Kasumi-1 (cell line): ENCODE measurements at places on chromosomes 3 and 15.

GRCh38 chr15:39957481-39957880, 23.6 kb downstream of the EIF2AK4 start:
- DNase-seq, result no peak

DNA sequence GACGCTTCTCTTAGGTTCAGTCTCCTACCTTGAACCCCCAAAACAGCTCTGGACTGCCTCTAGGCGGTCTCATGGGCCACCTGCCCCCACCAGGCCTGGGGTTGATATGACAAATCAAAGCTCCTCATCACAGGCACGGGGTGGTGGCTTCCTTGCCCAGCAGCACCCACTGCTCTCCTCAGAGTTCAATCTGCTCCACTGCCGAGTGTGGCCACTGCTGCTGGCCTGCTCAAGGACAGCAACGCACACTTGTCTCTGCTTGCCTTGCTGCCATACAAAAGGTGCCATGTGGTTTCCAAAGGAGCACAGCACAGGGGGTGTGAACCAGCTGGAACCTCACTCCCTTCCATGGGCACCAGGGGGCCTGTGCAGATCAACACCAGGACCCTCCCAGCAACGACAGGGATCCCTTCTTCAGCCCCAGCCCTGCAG, 10.2 kb downstream of the KBTBD13 start:
- DNase-seq, result no peak

DNA sequence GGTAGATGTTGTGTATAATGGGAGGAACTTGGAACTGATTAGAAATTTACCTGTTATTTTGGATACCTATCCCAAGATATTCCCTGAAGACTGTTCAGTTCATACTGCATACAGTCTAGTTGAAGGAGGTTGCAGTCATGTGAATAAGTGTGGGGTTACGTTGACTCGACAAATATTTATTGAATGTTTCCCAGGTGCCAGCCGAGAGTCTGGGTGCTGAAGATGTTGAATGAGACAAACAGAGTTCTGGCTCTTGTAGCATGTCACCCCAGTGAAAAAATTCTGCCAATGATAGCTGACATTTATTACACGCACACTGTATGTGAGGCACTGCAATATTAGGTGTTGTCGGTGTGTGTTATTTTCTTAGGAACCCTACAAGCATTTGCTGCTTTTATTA, 176.0 kb downstream of the KCNMB2 start:
- DNase-seq, result no peak

- no peak for DNase-seq
Measured at GRCh38 chr3:192171213-192171612, 556.1 kb downstream of the FGF12 start.

DNA sequence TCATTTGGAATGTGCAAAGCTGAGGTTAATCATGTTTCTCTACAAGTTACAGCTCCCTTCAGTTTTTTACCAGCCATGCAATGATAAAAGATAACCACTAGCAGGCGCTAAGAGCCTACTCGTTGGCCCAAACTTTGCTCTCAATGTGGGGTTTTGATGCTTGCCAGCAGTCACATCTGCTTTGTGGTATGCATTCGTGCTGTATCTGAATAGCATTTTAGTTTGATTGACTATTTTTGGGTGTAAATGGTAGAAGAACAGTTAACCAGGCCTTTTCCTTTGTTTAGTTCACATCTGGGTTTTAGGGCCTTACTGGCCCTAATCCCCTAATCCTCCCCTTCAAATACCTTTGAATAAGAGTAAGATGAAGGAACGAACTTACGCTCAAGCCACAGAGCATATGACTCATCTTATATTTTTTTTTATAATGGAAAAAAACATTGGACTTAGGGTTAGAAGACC, 4.4 kb upstream of the CLDN11 start:
- DNase-seq, result peak; percentile 78

GRCh38 chr3:14565868-14566588, 25.9 kb upstream of the GRIP2 start:
- DNase-seq, result no peak

DNA sequence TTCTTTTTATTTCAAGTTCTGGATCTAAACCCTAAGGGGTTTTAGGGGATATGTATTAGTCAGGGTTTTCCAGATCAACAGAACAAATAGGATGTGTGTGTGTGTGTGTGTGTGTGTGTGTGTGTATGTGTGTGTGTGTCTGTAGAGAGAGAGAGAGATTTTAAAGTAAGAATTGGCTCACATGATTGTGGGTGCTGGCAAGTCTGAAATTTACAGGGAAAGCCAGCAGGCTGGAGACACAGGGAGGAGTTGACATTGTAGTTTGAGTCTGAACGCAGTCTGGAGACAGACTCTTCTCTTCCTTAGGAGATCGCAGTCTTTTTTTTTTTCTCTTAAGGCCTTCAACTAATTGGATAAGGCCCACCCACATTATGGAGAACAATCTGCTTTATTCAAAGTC, 428.8 kb upstream of the TBL1XR1 start:
- no peak for DNase-seq

DNA sequence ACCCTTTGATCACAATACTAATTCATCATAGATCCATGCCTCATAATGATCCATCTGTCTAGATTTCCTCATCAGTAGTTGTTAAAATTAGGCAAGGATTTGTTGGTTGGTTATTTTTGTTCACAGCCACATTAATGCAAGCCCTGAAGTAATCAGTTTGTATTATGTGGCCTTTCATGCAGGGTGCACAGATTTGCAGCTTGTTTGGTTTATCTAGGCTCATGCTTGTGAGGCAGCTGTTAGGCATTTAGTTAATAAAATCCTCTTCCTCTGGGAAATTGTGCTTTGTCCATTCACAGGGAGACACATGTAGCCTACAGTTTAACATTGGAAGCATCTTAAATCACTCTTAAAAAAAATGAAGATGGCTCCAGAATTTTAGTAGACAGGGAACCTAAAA, 162.8 kb upstream of the ZNF385D start:
- no peak for DNase-seq

DNA sequence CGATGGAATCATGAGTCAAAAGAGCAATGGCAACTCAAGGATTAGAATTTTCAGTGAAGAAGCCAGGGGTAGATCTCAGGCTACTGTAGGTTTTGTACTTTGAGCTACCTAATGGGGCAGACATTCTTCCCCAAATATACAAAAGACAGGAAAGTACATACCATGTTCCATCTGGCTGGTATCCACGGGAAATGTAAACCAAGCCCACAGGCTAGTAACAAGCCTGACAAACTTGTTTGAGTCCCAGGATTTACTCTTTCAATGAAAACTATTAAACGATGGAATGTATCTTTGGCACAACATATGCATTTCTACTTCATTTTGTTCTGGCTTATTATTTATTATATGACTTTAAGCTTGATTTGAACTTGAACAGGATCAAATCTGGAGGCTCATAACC, 44.2 kb upstream of the GOLIM4 start:
- DNase-seq, result no peak

DNA sequence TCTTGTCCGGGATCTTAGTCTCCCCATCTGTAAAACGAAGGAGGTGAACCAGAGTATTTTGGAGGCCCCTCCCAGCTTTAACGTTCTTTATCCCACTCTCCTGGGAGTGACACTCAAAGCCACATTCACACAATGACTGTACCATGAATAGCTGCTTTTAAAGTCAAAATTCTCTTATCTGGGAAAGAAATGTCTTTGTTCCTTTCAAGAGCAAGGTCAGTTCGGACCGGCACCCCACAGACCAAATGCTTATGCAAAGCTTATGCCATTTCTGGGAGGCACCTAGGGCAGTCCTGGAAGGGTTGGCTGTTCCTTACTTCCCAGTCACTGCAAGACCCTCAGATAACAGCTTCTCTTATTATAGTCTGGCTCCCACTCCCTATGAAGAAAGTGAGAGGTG, 53.5 kb upstream of the WNT5A start:
- no peak for DNase-seq

- no peak for DNase-seq
Measured at GRCh38 chr3:153038367-153038766, 123.7 kb upstream of the RAP2B start.

DNA sequence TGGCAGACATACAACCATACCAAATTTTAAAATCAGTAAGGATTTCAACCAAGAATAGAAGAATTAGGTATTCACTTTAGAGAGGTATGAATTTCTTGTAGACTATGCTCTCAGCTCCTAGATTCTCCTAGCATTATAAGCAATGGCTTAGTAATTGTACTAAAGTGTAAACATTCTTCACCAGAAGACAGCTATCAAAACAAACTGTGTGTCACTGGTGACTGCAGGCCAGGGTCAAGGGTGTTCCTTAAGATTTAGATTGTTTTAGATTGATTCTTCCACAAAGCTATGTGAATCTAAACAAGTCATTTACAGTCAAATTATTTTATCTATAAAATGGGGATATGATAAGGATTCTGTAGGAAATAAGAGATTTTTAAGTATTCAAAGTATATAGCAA, 23.1 kb upstream of the GP5 start:
- DNase-seq, result no peak

- DNase-seq, result no peak
Measured at GRCh38 chr3:77468626-77469020, 428.7 kb downstream of the ROBO2 start.

DNA sequence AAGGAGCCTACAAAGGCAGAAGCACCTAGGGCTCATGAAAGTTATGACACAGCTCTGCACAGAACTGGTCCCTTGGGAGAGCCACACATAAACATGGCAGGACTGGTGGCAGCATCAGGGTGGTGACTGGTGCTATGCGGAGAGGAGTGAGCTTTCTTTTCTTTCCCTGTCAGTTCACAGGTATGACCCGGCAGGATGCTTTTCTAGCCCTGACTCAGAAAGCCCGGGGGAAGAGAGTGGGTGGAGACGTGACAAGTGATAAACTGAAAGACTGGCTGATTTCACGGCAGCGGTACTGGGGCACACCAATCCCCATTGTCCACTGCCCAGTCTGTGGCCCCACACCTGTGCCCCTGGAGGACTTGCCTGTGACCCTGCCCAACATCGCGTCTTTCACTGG, 103.0 kb downstream of the LARS2 start:
- no peak for DNase-seq

GRCh38 chr3:55189359-55189801, 261.5 kb upstream of the LRTM1 start:
- DNase-seq, result no peak

- no peak for DNase-seq
Measured at GRCh38 chr15:85943791-85944190, 135.9 kb upstream of the AGBL1 start.

DNA sequence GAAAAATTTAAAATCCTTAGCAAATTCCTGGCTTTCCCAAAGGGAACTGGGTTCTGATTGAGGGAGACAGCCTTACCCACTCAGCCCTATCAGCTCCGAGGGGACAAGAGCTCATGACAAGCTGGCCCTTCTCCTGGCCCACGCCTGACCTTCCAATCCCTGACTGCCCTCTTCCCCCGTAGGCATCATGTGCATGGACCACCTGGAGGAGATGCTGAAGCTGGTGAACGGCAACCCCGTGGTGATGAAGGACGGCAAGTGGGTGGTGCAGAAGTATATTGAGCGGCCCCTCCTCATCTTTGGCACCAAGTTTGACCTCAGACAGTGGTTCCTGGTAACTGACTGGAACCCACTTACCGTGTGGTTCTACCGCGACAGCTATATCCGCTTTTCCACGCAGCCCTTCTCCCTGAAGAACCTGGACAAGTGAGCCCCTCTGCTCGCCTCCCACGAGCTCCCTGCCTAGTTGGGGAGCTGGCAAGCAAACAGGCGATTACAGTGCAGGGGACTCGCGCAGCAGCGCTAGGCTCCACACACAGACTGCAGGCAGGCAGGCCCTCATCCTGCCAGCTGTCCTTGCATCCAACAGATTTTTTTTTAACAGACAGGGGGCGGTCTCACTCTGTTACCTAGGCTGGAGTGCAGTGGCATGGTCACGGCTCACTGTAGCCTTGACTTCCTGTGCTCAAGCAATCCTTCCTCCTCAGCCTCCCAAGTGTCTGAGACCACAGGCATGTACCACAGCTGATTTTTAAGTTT, 16.8 kb downstream of the RPUSD3 start:
- DNase-seq, result peak; percentile 68

DNA sequence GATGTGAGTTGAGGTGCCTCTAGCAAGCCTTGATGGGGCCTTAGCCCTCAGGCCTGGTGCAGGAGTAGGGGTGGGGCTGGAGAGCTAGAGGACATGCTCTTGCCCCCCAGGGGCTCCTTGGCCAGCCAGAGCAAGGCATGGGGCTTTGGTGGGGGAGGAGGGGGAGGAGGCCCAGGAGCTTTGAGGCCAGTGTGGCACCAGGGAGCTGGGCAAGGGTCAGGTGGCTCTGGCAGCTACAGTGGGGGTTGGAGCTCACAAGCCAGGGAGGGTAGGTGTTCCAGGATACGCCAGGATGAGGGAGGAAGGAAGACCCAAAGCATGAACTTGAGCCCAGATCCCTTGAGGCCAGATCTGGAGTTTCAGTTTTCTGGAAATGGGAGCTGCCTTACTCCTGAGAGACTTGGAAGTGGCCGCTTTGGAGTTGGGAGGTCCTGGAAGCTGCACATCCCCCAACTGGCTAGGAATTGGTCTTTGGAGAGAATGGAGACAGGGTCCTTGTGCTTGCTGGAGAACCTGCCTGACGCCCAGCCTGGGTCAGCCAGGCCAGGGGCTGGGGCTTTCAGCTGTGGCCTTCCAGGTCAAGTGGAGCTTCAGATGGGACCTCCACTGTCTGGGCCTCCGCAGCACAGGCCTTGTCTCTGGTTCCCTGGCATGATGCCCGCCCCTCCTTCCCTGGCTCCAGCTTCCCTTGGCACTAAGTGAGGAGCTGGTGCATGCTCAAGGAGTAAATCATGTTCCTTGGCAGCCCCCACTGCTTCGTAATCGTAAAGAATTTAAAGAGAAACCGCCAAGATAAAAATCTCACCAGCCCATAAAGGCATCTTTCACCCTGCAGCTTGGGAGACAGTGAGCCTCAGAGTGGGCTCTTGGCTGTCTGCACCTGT, 8.7 kb downstream of the SEMA3F start:
- no peak for DNase-seq

- no peak for DNase-seq
Measured at GRCh38 chr3:64022451-64023186, 675 bp downstream of the PSMD6 start.

DNA sequence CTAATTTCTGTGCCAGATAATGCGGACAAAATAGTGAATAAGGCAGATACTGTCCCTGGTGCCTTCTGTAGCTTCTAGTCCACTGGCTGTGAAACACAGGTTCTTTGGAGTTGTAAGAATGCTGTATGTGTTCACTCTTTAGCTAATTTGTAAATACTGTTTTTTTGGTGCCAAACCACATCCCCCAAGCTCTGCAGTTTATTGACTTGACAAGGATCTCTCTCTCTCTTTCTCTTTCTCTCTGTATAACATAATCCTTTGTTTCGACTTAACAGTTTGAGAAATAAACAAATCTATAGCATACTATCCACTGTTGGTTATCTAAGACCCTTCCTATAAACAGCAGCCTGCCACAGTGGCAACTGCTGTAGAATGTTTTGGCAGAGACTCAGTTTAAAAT, 7.6 kb downstream of the SMAD3 start:
- no peak for DNase-seq

- no peak for DNase-seq
Measured at GRCh38 chr3:177610686-177611633, 413.7 kb upstream of the TBL1XR1 start.

- DNase-seq, result no peak
Measured at GRCh38 chr3:144295613-144296012, 324.0 kb downstream of the DIPK2A start.

DNA sequence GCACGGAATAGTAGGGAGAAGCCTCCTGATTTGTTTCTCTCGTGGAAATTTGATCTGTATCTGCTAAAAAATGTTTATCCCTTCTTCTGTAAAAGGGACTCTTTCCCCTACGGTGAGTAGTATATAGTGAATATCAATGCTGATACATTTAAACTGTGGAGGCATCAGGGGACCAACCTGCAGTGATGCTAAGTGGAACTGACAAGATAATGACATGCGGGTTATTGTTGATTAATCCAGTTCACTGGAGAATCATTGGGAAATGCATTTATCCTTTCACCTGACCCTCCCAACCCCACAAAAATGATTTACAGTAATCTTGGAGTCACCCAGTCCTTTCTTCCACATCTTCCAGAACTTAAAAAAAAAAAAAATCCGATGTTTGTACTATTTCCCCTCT, 264.8 kb downstream of the PTPRG start:
- no peak for DNase-seq
